ENCODE measurements at places on chromosomes 2 and 18.

DNA sequence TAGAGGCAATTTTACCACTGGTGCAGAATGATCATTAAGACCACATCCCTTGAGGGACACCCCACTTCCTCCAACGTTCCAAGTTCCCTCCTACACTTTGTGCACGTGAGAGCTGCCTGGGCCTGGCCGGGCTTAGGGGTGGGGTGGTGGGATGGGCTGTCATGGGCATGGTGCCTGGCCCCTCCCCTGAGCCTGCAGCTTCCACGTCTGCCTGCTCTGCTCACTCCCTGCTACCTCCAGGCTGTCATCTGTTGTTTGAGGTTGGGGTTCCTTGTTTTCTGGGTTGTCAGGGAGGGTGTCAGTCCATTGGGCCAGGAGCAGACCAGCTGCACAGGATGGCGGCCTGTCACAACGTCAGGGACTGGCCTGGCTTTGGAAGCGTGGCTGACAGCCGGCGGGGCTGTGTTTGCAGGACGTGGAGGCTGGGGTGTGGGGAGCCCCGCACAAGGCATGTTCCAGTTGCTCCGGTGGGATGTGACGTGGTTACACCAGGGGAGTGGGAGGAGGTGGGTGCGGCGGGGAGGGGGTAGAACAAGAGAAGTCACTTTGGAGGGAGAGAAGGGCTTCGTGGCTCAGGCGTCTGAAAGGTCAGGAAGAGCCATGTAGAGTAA, 72.3 kb downstream of the RTP5 start:
- DNase-seq = no peak

- no peak for DNase-seq
Measured at GRCh38 chr18:42706618-42707017, 408.9 kb downstream of the RIT2 start.

DNA sequence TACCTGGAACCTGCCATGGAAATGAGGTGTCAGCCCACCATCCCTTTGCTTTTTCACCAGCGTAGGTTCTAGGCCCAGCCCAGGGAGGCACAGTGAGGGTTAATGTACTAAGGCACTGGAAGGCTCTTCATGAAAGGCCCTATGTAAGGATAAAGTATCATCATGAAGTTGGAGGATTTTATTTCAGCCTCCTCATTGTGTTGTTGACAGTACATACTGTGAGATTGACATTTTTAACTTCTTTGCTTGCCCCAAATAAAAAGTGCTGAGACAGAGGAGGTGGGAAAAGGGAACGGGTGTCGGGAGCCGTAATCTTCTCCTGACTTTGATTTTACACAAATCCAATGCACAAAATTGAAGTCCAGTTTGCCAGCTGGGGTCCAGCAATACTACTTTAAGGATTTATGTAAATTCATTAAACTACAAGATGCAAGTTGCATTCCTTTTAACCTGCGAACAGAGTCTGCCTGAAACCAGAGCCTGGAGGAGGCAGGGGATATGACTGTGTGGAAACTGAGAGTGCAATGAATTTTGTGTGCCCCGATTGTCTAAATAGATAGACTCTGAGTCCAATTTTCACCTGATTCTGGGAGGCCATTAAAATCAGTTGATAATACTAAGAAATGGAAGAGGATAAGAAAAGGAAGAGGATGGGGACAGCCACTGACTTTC, 5.4 kb upstream of the NCKAP5 start:
- no peak for DNase-seq

DNA sequence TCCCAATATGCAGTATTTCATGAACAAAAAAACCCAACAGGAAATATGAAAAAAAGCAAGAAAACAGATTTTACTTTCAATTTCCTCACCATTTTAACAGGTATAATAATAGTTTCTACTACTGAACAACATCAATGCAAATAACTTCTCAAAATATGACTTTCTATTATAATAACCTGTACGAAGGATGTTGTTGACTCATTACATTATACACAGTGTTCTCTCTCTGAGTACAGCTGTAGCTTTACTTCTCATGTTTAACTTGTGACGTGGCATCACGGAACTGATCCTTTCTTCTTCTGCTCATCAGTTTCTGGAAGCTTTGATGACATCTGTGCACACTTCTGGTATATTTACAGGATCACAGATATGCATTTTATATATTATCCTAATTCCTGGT, 40.0 kb downstream of the FAM228A start:
- no peak for DNase-seq

DNA sequence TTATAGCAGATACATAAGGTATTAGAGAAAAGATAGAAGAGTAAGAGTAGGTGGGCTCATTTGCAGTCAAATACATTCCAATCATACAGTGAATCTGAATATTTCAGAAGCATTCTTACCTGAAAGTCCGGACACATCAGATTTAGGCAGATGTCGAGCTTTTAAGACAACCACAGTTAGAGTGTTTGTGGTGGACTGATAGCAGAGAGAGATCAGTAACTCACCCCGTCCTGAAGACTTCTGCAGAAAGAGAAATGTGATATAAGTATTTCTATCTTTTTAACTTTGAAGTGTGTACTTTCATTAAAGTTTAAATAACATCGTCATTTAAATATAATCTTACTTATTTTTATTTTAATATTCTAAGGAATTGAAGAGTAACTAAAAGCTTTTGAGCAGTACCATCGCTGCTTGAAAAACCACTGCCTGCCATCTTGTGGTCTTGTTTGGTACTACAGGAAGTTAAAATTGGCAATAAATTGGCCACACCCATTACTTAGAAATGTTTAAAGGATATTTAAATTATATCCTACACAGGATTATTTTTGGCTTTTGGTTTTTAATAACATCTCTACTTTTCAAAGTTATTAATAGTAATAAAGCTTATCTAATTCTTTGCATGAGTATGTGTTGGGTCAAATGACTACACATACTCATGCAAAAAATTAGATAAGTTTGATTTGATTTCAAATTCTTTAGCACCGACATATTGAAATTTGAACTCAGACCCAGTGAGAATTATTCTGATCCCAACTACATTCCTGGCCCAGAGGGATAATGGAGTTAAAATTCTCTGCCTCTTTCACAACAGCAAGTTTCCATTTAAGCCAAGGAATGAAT, 5.5 kb downstream of the SYT4 start:
- DNase-seq = peak; percentile 15

DNA sequence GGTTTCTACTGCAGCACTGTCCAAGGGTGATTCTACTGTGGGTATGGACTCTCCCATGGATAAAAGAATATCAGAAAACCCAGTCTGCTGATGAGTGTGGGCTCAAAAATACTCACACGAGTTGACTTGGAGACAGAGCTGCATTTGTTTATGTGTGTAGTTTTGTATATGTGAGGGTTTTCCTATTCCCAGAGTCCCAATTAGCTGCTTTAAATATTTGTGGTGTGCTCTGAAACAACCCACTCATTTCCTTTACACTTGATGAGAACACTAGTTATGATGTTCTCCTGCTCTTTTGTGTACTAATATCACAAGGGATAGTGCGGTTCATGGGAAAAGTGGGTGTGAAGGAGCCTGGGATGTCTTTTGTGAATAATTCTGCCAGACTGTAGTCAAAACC, 337.3 kb downstream of the PLCL1 start:
- no peak for DNase-seq

- peak; percentile 36 for DNase-seq
Measured at GRCh38 chr2:219352448-219353023, 20.0 kb upstream of the RESP18 start.

GRCh38 chr18:78448106-78448505, 531.5 kb upstream of the SALL3 start:
- no peak for DNase-seq

GRCh38 chr2:71190656-71191569, 36.0 kb downstream of the PAIP2B start:
- DNase-seq = peak; percentile 47

DNA sequence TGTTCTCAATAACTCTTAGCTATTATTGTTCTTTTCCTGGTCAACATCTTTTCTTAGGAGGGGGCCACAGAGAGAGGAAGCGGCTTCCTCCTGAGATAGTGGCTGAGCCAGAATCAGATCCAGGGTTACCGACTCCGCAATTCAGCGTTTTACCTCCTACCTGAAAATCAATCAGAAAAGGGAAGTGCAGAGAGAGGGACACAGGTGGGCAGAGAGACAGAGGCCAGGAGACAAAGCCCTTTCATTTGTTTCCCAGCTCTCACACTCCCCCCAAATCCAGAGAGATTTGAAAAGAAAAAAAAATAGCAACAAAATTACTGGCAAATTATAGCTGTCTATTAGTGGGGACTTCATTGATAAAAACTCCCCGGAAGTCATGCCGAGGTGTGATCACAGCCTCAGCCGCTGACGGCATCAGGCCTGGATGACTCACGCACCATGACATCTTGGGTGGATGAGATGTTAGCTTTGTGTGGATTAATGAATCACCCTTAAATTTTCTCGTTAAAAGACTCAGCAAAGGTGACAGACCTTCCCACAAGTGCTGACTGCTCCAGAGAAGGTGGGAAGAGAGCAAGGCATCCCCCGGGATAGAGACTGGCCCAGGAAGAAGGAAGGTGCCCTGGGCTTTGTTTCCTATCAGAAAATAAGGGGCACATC, 120.7 kb downstream of the LOXHD1 start:
- no peak for DNase-seq

DNA sequence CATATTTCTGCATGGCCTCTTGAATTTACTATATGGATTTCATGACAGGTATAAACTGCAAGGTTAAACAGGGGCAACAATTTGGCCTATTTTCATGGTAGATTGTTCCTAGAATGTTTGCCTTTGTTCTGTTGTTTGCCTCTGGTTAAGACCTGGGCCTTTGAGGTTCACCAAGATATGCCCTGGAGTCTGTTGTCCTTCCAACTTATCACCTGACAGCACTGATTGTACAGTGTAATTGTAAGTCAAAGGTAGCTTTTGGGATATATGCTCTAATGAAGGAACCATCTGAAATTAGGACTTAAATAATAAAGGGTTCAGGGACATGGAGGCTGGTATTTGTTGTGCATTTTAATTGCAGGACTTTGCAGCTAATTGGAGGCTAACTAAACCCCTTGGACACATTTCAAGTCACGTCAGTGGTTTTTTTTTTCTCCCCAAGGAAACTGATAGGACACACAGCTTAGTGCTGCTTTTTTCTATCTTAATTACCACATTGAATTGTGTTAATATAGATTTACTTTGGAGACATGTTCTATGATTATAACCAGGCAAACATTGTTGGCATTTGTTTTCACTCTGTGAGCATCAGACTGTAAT, 771.2 kb upstream of the LINC00305 start:
- no peak for DNase-seq

GRCh38 chr2:186950694-186951093, 101.7 kb upstream of the ZSWIM2 start:
- no peak for DNase-seq

- DNase-seq = no peak
Measured at GRCh38 chr2:126645211-126645618, 10.7 kb upstream of the GYPC start.

- DNase-seq = no peak
Measured at GRCh38 chr2:135893374-135893794, 17.1 kb upstream of the MCM6 start.

GRCh38 chr2:233331536-233331935, 22.8 kb upstream of the DGKD start:
- DNase-seq = no peak

- no peak for DNase-seq
Measured at GRCh38 chr2:82781176-82781915, 1677.7 kb downstream of the SUCLG1 start.

GRCh38 chr2:214695789-214696188, 113.7 kb downstream of the BARD1 start:
- no peak for DNase-seq

GRCh38 chr2:43897492-43897891, 58.7 kb downstream of the ABCG8 start:
- no peak for DNase-seq

GRCh38 chr2:191478799-191479679, 198.9 kb upstream of the NABP1 start:
- peak; percentile 79 for DNase-seq

- no peak for DNase-seq
Measured at GRCh38 chr2:228611171-228611570, 429.7 kb upstream of the SPHKAP start.

GRCh38 chr2:142165790-142166189, 35.0 kb upstream of the LRP1B start:
- peak; percentile 57 for DNase-seq

DNA sequence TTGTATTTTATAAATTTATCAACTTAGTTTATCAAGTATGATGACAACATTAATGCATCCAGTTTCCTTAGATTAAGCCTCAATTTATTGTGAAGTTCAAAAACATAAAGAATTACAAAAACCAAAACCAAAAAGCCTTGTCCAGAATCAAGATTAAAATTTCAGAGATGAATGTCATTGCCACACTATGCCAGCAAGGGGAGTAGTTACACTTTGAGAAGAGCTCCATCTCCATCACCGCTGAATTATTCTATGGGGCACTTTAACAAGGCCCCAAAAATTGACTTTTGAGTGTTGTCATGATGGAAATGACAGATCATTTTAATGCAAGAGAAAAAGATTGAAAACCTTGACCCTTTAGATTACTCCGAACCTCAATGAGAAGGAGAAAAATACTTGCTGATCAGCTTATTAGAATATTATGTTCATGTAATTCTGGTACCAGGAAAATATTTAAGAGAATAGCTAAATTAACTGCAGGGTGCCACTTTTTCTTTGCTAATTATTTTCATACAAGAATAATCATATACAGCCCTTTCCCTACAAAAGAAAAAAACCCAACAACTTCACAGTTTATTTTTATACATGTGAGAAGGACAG, 152.5 kb upstream of the AQP4 start:
- DNase-seq = no peak

DNA sequence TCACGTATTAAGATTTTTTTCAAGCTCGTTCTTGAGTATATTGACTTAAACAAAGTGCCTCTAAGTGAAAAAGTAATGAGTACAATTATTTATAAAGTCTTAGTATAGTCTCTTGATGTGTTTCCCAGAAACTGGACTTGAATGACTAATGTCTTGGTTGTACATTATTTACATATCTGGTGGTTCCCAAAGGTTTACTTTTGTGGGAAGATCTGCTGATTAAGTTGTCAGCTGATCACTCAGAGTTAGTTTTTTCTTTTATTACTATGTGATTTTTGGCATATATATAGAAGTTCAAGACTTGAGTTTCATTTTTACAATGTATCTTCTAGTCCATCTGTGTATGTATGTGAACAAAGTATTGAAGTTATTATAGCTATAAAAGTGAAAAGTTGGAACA, 29.5 kb downstream of the RNF144A start:
- DNase-seq = peak; percentile 63

DNA sequence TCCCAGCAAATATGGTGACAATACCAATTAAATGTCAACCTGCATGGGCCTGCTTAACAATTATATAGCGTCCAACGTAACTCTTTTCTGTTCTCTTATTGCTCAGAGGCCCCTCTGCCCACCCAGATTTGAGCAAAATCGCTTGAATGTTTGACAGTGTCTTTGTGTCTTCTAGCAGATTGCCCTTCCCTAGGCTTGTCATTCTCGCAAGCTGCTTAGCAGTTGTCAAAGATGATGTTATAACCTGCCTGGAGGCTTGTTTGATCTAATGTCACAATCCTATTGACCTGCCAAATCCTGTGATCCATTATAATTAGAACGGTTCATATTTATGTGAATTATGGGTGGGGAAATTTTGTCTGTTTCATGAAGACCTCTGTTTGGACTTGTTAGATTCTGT, 108.8 kb downstream of the FARSB start:
- no peak for DNase-seq

GRCh38 chr2:66066032-66066431, 368.9 kb upstream of the MEIS1 start:
- no peak for DNase-seq

GRCh38 chr2:36458106-36458505, 102.5 kb downstream of the CRIM1 start:
- no peak for DNase-seq

Data from foreskin fibroblast (primary cell).